ENCODE measurements at places on chromosomes 16 and 17.

GRCh38 chr17:43369986-43370385 is 28.8 kb upstream of the ARL4D start:
- no peak for DNase-seq

GRCh38 chr16:4410335-4411075 is 5.9 kb downstream of the CORO7 start:
- peak; percentile 44 for DNase-seq

GRCh38 chr16:83269048-83269447 is 538.7 kb upstream of the HSBP1 start:
- DNase-seq = no peak

DNA sequence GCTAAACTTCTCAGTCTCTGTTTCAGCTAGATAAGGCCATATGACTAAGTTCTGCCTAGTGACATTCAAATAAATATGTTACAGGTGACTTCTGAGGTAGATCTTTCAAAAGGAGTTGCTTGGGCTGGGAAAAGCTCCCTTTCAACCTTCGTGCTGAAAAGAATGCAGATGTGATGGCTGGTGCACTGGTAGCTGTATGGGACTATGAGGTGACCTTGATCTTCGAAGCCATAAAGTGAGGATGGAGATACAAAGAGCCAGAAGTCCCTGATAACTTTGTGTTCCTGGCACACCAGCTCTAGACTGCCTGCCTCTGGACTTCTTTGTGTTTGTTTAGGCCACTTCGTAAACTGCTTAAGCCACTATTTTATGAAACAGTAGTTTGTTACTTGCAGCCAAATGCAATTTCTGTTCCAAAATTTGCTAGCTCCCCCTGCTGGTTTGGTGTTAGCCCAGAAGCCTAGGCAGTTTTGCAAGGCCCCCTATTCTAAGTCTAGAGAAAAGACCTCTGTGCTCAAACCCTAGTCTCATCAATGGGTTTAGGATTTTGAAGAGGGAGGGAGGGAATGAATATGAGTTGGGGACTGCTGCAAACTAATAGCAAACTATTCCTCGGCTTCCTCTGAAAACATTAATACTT is 23.3 kb upstream of the ERCC4 start:
- DNase-seq = no peak

DNA sequence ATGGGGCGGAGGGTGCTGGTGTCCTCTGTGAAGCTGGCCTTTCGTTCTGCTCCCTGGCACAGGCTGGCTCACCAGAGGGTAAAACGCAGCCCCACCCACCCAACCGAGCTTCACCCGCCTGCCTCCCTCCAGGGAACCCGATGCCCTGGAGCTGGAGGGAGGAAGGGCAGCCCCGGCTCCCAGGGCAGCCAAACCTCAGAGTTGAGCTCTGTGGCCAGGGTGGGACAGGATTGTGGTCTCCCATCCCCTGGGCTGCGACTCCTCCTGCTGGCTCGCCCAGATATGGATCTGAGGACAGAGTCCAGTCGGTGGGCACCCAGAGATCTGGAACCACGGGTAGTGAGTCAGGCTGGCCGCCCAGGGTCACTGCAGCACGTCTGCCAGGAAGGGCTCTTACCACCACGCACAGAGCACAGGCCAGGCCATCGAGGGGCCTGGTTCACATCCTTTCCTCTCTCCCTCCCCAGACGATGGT is 42.6 kb upstream of the CHMP6 start:
- DNase-seq = no peak

DNA sequence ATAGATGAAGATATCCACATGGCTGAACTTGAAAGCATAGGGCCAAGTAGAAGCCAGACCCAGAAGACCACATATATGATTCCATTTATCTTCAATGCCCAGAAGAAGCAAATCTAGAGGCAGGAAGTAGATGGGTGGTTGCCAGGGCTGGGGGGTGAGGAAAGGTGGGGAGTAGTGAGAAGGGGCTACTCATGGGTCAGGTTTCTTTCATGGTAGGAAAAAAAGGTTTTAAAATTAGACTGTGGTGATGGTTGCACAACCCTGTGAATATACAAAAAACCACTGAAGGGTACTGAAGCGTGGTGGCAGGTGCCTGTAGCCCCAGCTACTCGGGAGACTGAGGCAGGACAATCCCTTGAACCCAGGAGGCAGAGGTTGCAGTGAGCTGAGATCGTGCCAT is 5.4 kb downstream of the CD2BP2 start:
- no peak for DNase-seq

GRCh38 chr17:60416368-60416925 is 5.8 kb upstream of the CHCT1 start:
- DNase-seq = no peak

GRCh38 chr16:23293016-23293415 is 9.1 kb upstream of the SCNN1B start:
- DNase-seq = no peak

DNA sequence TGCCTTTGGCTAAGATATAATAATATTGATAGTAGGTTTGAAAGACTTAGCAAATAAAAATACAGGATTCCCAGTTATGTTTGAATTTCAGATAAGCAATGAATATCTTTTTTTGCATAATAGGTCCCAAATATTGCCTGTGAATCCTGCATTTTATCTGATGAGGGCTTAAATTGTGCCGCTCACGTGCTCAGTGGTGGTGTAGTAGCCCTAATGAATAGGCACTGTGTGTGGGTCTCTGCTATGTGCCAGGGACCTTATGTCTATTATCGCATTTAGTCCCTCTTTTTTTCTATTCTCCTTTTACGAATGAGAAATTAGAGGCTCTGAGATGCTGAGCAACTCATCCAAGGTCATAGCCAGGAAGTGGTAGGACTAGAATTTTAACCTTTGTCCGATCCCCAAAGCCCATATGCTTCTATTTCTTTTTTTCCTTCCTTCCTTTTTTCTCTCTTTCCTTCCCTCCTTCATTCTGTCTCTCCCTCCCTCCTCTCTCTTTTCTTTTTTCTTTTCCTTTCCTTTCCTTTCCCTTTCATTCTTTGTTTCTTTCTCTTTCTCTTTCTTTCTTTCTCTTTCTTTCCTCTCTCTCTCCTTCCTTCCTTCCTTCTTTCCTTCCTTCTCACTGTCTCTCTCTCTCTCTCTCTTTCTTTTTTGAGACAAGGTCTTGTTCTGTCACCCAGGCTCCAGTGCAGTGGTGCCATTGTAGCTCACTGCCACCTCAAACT is 47.2 kb downstream of the RGS9 start:
- DNase-seq = no peak

DNA sequence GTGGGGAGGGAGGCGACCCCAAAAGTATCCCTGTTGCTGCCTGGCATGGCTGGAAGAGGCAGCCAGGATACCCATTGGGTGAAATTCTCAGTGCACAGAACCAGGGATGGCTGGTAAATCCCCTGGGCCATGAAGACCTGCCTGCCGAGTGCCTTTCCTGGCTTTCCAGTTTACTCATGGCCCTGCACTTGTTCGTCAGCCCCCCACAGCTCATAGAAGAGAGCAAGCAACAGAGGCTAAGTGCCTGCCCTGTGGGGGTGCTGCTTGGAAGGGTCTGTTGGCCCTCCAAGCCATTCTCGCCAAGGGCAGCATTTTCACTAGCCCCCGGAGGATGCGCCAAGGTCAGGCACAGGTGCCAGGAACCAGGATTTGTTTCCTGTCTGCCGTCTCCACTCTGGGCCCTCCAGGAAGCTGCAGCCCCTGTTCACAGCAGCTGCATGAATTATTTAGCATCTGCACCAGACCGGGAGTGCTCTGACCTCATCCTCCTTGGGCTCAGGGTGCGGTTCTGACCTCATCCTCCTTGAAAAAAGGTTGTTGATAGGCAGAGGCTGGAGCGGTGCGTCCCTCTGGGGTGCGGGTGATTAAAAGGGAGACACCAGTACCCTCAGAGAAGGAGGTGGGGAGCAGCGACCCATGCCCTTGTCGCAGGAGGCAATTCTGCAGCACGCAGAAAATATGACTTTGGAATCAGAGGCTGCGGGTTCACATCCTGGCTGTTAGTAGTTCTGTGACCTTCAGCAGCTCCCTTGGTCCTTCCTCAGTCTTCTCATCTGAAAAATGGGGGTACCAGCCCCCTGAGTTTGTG is 14.2 kb upstream of the CD300A start:
- DNase-seq = no peak

GRCh38 chr17:63475491-63476412 is 1.1 kb upstream of the ACE start:
- DNase-seq = no peak

GRCh38 chr16:53821957-53822625 is 118.1 kb downstream of the FTO start:
- DNase-seq = no peak

DNA sequence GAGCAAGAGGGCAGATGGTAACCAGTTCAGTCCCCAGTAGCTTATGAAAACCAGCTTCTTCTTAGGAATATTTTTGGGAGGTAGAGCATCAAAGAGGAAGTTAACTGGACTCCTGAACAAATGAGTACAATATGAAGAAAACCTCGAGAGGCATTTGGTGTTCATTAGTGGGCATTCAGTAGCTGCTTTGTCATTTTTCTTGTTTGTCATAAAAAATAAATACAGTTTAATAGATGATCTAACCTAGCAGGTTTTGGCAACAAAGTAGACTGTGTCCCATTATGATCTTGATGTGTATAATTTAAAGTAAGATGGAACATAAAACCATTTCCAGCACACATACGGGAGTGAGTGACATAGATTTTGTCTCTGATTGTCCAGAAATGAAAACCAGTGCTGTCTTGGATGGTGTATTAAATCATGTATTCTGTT is 173.1 kb downstream of the HS3ST3A1 start:
- DNase-seq = no peak

DNA sequence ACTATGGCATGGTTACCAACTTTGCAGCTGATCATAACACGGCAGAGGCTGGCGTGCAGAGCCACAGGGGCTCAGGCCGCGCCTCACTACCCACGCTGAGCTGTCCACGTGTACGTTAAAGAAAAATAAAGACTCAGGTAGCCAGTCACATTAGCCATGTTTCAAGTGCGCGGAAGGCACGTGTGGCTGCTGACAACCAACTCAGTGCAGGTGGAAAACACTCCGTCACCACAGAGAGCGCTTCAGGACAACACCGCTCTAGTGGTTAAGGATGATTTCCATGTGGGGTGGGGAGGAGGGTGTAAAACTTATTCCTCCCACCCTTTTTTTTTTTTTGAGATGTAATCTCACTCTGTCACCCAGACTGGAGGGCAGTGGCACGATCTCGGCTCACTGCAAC is 33.8 kb downstream of the ZCCHC14 start:
- no peak for DNase-seq

DNA sequence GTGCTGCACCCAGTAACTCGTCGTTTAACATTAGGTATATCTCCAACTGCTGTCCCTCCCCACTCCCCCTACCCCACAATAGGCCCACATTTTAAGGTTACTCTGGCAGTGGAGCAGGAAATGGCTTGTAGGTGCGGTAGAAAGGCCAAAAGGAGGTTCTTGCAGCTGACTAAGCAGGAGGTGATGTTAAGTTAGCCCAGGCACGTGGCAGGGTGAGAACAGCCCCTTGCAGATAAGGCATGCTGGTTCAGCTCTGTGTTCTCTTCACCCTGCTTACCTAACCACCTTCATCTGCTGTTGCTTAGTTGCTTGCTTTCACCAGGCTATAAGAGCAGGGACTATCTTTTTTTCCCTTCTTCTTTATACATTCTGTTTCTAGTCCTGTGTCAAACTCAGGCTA is 1082.8 kb upstream of the RBFOX1 start:
- DNase-seq = no peak

- DNase-seq = no peak
Measured at GRCh38 chr16:57462978-57463362, 491 bp downstream of the POLR2C start.

DNA sequence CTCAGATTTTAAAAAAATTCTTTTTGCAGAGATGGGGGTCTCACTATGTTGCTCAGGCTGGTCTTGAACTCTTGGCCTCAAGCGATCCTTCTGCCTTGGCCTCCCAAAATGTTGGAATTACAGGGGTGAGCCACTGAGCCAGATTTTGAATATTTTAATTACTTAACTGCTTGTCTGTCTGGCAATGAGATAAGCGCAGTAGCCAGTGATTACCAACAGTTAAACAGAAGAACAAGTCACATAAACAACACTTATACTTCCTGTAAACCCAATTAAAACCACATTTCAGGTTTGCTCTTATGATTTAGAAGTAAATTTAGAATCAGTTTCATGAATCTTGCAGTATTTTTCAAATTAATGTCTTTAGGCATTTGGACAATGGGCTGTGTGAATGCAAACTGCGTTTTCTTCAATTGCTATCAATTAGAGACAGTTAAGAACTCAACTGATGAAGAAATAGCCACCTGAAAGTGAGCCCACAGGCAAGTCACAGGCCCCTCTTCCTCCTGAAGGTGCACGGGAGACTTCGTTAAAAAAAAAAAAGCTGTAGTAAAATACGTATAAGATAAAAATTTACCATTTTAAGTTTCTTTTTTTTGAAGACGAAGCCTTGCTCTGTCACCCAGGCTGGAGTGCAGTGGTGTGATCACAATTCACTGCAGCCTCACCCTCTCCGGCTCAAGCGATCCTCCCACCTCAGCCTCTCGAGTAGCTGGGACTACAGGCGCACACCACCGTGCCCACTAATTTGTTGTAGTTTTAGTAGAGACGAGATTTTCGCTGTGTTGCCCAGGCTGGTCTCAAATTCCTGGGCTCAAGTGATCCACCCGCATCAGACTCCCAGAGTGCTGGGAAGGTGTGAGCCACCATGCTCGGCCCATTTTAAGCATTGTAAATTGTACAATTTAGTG is 73.0 kb downstream of the PITPNC1 start:
- DNase-seq = no peak

DNA sequence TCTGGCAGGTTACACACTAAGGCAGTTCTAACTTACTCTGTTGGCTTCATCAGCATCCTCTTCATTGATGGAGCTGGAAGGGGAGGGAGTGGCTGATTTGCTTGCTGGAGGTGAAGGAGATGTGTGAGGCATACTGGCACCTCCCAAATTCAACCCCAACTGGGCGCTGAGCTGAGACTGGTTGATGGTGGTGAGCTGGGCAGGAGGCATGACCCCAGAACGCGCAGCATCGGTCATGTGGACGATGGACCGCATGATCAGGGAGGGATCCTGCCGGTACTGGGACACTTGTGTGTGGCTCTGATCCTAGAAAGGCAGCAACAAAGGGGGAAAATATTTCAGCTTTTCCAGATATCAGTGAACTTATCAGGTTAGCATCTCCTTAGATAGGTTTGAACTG is 96.7 kb downstream of the TOX3 start:
- DNase-seq = no peak

- DNase-seq = no peak
Measured at GRCh38 chr17:8685381-8685780, 54.9 kb upstream of the MYH10 start.

DNA sequence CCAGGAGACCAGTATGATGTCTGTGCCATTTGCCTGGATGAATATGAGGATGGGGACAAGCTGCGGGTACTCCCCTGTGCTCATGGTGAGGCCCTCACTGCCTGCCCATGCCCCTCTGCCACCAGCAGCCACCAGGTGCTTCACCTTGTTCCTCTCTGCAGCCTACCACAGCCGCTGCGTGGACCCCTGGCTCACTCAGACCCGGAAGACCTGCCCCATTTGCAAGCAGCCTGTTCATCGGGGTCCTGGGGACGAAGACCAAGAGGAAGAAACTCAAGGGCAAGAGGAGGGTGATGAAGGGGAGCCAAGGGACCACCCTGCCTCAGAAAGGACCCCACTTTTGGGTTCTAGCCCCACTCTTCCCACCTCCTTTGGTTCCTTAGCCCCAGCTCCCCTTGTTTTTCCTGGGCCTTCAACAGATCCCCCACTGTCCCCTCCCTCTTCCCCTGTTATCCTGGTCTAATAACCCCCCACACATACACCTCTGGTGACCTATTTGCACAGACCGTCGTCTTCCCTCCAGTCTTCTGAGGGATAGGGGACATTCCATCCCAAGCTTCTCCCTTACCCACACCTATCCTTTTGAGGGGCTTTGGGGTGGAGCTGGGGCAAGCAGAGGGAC is 3.7 kb downstream of the PFN1 start:
- no peak for DNase-seq
